Activated naive CD8-positive, alpha-beta T cell treated with anti-CD3 and anti-CD28 coated beads for 36 hours (primary cell): ENCODE measurements at places on chromosomes 7 and 10.

GRCh38 chr7:47914717-47915615, 33.3 kb downstream of the PKD1L1 start:
- H3K4me1 ChIP-seq = no peaks in the 10 kb centered on the region
- no peaks in the 10 kb centered on the region for H3K36me3 ChIP-seq
- H3K4me3 ChIP-seq = no peak overlapping the region
- no peak overlapping the region for H3K27ac ChIP-seq
- no peak for DNase-seq

GRCh38 chr10:29865700-29866355, 193.6 kb downstream of the JCAD start:
- no peak for DNase-seq
- H3K27me3 ChIP-seq = no peaks in the 10 kb centered on the region
- H3K4me1 ChIP-seq = no peaks in the 10 kb centered on the region
- H3K27ac ChIP-seq = no peak overlapping the region
- no peaks in the 10 kb centered on the region for H3K36me3 ChIP-seq

GRCh38 chr7:27213433-27214238, 13.7 kb upstream of the HOXA13 start:
- no peak overlapping the region for H3K27ac ChIP-seq
- no peak for DNase-seq
- no peak overlapping the region for H3K4me3 ChIP-seq
- H3K4me1 ChIP-seq = peaks cover 11% of the 10 kb centered on the region

DNA sequence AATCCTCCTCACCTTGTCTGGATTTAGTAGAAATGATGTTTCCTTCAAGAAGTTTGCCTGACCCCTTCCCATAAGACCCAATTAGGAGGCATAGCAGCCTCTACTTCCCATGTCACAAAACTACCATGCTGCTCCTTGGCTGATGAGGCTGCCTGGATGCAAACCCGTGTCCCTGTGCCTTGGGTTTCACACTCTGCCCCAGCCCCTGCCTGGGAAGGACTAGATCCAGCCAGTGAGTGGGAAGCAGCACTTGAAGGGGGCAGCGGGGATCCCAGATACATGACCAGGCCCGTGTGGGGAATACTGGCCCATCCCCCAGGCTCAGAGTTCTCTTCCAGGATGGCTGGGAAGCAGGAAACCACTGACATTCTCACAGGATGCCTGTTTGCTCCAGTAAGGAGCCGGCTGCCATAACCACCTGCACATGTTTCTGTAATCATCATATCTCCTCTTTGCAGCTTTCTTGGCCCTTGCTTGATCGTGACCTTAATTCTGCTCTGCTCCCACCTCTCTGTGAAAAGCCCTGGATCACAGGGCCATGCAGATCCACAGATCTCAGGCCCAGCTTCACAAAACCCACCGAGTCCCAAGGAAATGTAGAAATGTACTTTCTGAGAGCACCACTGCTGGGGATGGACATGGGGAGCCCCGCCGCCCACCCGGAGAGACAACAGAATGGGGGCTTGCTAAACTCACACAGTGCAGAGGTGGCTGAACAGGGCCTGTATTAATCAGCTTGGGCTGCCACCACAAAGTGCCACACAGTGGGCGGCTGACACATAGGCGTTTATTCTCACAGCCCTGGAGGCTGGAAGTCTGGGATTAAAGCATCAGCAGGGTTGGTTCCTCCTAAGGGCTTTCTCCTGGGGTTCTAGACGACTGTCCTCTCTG, 287.8 kb upstream of the IGFBP3 start:
- no peaks in the 10 kb centered on the region for H3K36me3 ChIP-seq
- DNase-seq = no peak
- no peak overlapping the region for H3K27ac ChIP-seq
- peaks cover 5% of the 10 kb centered on the region for H3K27me3 ChIP-seq
- H3K4me1 ChIP-seq = peaks cover 4% of the 10 kb centered on the region
- no peak overlapping the region for H3K4me3 ChIP-seq

DNA sequence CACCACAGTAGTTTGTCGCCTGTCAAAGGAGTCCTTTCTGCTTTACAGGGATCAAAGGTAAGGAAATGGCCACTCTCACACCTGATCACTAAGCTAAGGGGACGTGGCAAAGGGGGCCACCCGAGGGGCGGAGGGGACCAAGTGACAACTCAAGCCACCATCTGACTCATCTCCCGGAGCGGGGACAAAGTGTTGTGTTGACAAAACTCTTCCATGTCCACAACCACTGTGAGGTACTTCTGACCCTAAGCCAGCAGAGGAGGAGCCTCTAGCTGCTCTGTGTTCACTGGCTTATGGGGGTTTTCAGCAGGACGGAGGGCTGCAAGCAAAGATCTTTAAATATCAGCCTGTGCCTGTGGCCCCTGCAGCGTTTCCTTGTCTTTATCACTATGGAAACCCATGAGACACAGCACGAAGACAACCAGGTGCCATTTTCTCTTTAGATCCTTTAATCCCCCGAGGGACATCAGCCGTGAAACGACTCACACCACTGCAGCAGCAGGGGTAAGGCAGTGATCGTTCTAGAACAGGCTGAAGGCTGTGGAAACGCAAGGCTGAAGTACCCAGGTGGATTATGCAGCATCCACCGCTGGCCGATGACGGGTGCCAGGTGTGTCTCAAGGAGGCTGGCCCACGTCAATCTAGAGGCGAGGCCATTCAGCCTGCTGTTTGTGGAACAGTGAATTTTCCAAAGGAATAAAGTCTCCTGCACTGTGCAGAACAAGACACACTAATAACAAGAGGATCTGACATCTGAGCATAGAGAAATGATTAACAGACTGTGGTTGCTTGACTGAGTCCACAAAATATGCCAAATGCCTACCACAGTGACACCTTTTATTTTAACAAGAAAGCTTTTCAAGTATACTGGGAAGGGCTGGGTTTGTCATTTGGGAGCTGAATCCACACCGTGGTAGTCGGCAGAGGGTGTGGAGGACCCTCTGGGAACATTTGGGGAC, 26.6 kb upstream of the DDC start:
- H3K27me3 ChIP-seq = peaks cover 27% of the 10 kb centered on the region
- H3K4me3 ChIP-seq = no peak overlapping the region
- H3K27ac ChIP-seq = no peak overlapping the region
- H3K4me1 ChIP-seq = peaks cover 4% of the 10 kb centered on the region
- DNase-seq = no peak
